ENCODE measurements at places on chromosomes 11 and 22. TPM values are rescaled to one million over a fixed set of nuclear protein-coding genes. Genes with fewer than 3 reads are reported as not detected.

Gene ABCC8
- not detected for total RNA-seq

Gene TSPAN18
- 39.1 TPM for total RNA-seq

Gene BARX2
- not detected for total RNA-seq

Gene CD3D
- 0.61 TPM for total RNA-seq

Gene OR2AG1
- not detected for total RNA-seq

Gene CBX6
- 38.9 TPM for total RNA-seq

Gene PTPRJ
- total RNA-seq: 17.4 TPM

Gene IGSF22
- total RNA-seq: 0.05 TPM

Gene CTTN
- total RNA-seq: 291 TPM

Gene HTR3B
- total RNA-seq: not detected

DNA sequence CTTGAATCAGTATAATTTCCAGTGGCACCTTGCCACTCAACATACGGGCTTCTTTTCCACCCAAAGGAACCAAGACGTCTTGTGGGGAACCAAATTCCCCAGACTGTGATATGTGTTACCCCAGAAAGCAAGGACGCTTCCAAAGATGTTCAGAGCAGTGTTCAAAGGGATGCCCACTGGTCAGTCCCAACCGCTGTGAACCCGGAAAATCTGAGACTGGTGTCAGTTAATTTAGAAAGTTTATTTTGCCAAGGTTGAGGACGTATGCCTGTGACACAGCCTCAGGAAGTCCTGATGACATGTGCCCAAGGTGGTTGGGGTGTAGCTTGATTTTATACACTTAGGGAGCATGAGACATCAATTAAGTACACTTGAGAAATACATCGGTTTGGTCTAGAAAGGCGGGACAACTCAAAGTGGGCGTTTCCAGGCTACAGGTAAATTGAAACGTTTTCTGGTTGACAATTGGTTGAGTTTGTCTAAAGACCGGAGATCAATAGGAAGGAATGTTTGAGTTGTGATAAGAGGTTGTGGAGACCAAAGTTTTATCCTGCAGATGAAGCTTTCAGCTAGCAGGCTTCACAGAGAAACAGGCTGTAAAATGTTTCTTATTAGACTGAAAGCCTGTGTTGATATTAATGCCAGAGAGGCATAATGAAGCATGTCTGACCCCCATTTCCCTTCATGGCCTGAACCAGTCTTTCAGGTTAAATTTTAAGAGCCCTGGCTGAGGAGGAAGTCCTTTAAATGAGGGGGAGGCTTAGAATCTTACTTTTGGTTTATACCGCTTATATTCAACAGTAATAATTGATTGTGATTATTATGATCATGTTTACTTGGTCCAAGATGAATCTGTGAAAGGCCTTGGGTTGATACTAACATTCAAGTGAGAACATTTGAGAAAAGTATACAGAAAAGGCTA, 6.8 kb downstream of the APOL3 start:
- no peak for DNase-seq

- DNase-seq: no peak
Measured at GRCh38 chr22:49381595-49382450, 445.9 kb downstream of the BRD1 start.

- DNase-seq: no peak
Measured at GRCh38 chr11:85316967-85317366, 310.2 kb downstream of the DLG2 start.

DNA sequence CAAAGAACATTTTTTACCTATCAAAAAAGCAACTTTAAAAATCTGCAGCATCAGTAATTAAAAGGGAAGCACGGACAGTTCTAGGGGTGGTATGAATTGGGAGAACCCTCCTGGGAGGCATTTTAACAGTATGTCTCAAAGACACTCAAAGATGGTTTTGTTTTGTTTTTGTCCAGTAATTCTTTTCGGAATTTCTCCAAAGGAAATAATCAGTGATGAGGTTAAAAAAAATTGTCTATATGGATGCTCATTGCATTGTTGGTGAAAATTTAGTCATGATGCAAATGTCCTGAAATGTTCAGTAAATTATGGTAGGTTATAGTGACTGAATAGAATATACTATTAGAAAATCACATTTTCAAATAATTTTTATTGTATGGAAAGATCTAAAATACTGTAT, 115.1 kb downstream of the ATXN10 start:
- no peak for DNase-seq

GRCh38 chr11:76787911-76788596, 4.9 kb downstream of the TSKU start:
- DNase-seq: no peak

GRCh38 chr11:133269267-133269666, 263.0 kb downstream of the OPCML start:
- no peak for DNase-seq

- no peak for DNase-seq
Measured at GRCh38 chr11:76379807-76380158, 1.1 kb downstream of the THAP12 start.

- no peak for DNase-seq
Measured at GRCh38 chr11:83493917-83494316, 207.8 kb upstream of the CCDC90B start.

DNA sequence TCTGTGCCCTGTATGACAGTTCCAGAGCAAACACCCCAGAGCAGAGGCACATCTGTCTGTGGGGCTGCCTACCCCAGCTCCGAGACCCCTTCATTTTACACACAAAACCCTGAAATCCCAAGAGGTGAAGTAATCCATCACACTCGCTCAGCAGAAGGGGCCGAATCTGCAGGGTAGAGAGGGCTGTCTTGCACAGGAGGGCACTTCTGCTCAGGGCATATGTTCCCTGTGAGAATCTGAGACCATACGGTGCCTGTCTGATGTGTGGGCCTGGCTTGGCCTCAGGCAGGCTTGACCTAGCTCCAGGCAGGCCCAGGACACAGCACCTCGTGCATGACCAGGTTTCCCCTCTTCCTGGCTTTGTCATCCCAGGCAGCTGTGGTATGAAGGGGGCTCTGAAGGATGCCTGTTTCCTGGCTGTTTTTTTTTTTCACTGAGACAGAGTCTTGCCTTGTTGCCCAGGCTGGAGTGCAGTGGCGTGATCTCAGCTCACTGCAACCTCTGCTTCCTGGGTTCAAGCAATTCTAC, 37.2 kb downstream of the GRIK4 start:
- DNase-seq: no peak

- DNase-seq: no peak
Measured at GRCh38 chr11:9089636-9090035, 1.8 kb downstream of the SCUBE2 start.

DNA sequence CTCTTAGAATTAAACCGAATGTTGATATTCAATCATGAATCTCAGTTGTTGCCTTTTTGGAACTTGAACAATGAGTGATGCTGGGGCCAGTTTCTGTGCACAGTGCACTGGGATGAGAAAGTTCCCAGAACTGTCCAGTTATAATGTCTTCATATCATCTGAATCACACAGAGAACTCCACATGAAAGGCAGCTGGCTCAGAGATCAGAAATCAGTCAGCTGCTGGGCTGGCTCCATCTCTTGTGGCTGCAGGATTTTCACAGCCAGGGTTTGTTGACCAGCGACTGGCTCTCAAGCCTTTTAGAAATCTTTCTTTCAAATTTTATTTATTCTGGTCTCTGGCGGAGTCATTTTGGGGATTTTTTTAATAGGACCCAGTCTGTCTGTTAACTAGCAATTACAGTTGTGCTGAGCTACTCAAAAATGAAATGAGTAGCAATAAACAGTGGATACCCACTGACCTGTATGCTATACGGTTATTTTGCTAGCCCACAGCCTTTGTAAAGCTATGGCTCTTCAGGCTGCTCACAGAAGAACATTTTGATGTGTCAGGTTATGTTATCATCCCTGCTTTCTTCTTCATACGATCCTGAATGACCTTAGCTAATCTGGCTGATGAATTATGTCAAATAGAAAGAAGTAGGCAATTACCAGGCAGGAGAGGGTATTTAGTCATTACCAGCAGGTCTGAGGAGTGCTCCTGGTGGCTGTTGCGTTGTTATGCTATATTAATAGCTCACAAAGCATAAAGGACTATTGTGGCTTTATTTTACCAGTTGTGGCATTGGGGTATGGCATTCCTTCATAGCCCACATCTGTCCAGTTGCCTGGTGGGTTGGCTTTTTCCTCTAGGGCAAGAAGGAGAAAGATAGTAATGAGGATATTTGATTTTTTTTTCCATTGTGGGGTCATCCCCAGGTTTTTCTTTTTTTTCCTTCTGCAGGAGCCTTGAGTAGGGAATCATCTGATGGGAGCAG, 3.6 kb downstream of the FAT3 start:
- DNase-seq: peak; percentile 20

GRCh38 chr22:20218326-20218872, 49.7 kb downstream of the RTN4R start:
- DNase-seq: no peak

GRCh38 chr11:44399968-44400367, 90.0 kb upstream of the ALX4 start:
- DNase-seq: no peak

DNA sequence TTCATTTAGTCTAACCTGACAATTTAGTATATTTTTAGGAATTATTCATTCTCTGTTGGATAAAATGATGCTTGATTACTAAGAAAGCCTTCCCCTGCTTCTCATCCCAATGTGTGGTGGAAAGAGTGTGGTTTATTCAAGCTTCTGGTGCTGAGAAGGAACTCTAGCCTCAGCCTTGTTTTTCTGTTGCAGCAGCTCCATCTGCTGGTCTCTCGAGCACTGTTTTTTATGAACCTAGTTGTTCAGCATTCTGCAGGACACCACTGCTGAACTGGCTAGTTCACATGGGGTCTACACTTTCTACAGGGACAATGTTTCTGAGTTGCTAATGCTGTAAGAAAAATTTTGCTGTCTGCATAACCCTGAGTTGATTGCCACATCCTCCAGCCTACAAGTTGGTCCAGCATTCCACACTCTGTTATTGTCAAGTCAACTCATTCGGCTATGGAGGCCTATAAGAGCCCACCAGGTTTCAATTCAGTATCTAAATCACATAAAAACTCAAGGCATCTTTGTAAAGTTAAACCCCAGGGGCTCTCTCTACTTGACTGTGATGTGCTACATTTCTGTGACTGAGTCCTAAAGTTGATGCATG, 14.3 kb downstream of the OR2AG2 start:
- peak; percentile 31 for DNase-seq

DNA sequence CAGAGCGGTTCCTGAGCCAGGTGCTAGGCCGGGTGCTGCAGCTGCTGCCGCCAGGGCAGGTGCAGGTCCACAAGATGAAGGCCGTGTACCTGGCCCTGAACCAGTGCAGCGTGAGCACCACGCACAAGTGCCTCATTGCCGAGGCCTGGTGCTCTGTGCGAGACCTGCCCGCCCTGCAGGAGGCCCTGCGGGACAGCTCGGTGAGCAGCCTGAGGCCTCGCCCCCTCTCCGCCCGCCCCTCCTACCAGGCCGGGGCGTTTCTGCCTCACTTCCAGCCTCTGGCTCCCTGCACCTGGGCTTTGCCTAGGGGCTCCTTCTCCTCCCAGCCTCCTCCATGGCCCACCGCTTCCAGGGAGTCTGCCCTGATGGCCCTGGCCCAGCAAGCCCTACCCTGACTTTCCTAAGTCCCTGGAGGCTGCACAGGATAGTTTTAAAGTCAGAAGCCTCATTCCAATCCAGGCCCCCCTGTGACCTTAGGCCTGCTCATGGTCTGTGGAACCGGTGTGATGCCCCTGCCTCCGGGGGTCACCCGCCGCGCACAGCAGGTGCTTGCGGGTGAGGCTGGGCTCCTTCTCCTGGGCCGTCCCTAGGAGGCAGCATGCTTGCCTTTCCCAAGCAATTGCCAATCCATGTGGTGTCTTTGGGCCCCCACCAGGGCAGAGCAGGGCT, 5.5 kb downstream of the TCIRG1 start:
- no peak for DNase-seq

- DNase-seq: no peak
Measured at GRCh38 chr22:38601221-38601764, 31.3 kb upstream of the DMC1 start.

DNA sequence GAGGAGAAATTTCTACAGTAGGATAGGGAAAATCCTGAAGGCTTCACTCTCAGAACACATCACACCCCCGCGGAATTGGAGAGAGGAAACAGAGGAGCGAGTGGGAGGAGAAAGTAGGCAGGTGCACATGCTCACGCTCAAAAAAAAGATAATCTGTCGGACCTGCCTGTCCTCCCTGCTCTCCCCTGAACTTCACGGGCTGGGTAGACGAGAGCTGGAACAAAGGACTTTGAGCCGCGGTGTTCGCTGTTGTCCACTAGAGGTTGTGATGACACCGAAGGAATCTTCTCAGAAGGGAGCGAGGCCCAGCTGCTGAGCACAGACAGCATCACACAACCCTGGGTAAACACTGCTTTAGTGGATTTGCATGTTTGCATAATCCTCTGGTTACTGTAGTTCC, 5.0 kb downstream of the SEZ6L start:
- no peak for DNase-seq

GRCh38 chr11:95584180-95584579, 205.4 kb downstream of the FAM76B start:
- peak; percentile 65 for DNase-seq

- DNase-seq: no peak
Measured at GRCh38 chr22:39128508-39128907, 24.0 kb downstream of the CBX7 start.

DNA sequence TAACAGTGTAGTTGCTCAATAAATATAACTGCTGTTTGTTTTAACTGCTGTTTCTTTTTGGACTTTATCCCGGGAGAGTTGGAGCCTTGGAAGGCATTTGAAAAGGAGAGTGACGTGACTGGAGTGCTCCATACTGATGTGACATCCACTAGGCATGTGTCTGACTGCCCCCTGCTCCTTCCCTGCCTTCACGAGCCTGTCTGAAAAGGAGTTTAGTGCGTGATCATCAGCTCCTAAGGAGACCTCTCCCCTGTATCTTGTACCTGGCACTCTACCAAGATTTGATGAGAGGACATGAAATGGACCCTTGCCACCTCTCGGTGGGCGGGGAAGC, 22.9 kb downstream of the ZBTB16 start:
- DNase-seq: no peak

GRCh38 chr22:36910461-36910860, 3.0 kb upstream of the CSF2RB start:
- DNase-seq: no peak

DNA sequence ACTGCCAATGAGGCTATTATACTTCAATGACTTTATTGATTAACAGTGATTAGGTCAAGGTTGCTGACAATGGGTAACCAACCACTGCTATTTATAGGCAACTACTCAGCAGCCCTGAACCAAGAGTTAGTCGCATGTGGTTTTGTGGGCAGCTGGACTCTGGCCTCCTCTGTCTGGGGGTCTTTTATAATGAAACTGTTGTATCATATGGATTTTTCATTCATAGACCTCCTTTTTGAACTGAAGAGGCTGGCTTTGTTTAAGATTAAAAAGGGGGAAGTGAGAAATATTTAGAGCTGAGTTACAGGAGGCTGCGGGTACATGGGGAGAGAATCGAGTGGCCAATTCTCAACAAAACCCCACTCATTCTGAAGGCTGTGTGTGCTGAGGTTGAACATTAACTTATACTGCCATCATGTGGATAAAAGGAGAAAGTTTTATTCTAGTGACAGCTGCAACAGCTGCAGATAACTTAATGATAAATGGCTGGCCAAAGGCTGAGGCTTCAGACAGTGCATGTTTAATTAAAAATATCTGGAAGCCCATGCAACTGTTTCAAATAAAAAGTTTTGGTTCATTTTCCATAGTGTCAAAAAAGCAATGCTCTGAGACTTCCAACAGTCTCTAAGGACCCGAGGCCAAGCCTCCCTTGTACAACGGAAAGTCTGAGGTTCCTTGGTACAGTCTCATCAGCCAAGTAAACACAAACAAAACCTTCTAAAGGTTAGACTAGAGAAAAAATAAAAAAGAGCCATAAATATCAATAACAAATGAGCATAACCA, 682.6 kb downstream of the KCNA4 start:
- DNase-seq: peak; percentile 63
